ENCODE measurements at places on chromosomes 3 and 15.

GRCh38 chr3:71110385-71111222 lies 472.9 kb downstream of the FOXP1 start:
- DNase-seq: no peak

GRCh38 chr15:99732751-99733267 lies 428 bp downstream of the LYSMD4 start:
- DNase-seq: no peak

- DNase-seq: no peak
Observed at GRCh38 chr3:13080591-13080990, 7.4 kb upstream of the IQSEC1 start.

GRCh38 chr15:59158701-59159034 lies 48.0 kb upstream of the LDHAL6B start:
- no peak for DNase-seq

DNA sequence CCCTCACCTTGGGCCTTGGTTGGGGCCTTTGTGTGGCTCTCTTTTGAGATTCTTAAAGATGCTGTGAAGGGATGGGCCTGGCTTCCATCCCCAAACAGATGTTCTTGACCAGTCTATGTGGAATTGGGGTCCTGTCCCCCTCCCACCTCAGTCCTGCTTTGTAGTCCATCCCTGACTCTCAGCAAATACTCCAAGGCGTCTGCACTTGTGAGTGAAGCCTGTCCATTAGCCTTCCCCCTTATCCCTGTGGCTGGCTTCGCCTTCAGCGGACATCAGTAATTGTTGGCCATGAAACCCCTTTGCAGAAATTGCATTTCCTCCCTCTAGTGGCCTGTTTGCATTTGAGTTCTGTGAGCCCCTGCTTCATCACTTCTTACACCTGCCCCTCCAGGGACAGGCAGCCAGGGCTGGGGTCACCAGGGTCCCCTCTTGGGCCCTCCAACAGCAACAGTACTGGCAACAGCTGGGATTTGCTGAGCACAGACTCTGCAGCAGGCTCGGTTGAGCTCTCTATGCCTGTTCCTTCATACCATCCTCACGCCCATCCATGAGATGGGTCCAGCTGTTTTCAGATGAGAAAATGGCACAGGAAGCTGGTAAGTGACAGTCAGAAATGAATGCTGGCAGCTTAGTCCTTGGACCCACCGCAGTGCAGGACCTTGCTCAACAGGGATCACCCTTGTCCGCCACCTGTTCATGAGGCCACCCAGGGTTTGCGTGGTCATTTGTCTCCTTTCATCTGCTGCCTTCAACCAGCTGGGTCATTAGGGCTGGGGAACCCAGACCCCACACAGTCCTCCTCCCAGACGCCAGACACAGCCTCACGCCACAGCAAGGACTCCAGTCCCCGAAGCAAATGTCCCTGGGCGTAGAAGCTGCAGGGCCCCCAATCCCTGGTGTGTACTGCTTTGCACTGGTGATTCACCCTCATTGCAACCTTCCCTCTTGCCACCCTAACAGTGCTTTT lies 8.9 kb upstream of the LRRK1 start:
- no peak for DNase-seq

- peak; percentile 83 for DNase-seq
Observed at GRCh38 chr15:90097475-90097874, 4.8 kb downstream of the IDH2 start.

- DNase-seq: no peak
Observed at GRCh38 chr15:99503411-99503810, 62.4 kb upstream of the MEF2A start.

GRCh38 chr3:10357592-10358308 lies 36.8 kb upstream of the SEC13 start:
- no peak for DNase-seq

Measured in CD4-positive, alpha-beta T cell treated with Interleukin-2 at 100 ng/mL for 4 hours (primary cell).